ENCODE measurements at places on chromosomes 5 and 9. TPM values are rescaled to one million over a fixed set of nuclear protein-coding genes. Genes with fewer than 3 reads are reported as not detected.

Gene WDR38
- not detected for total RNA-seq

Gene RABGAP1
- total RNA-seq, result 8.7 TPM

Gene NUTM2G
- total RNA-seq, result not detected

Gene GARIN3
- total RNA-seq, result not detected

Gene RASEF
- 0.55 TPM for total RNA-seq

Gene ACSL6
- 0.39 TPM for total RNA-seq

Gene CARD9
- total RNA-seq, result 0.19 TPM

Gene AJM1
- 2.0 TPM for total RNA-seq

Gene SLC27A6
- 1.5 TPM for total RNA-seq

Gene CCNO
- total RNA-seq, result 8.5 TPM

Gene REEP2
- 4.5 TPM for total RNA-seq

Gene PIP5K1B
- total RNA-seq, result not detected

Gene ENTREP1
- 0.19 TPM for total RNA-seq

Gene WNT8A
- not detected for total RNA-seq

Gene ARID3C
- total RNA-seq, result 0.31 TPM
